Mucosa of gallbladder (tissue), 1 donor: ENCODE measurements at places on chromosomes 1 and 21.

- no peak for DNase-seq
Observed at GRCh38 chr1:22406722-22407495, 44.7 kb upstream of the ZBTB40 start.

DNA sequence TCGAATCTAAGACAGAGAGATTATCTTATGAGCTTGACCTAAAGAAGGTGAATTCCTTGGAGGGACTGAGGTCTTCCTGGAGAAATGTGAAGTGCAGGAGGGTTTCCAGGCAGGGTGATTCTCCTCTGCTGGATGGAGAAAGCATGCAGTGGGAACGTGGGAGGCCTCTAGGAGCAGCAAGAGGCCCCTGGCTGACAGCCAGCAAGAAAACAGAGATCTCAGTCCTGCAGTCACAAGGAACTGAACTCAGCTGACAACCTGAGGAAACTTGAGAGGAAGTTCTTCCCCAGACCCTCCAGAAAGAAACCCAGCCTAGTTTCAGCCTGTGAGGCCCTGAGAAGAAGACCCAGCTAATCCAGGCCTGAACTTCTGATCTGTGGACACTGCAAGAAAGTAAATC is 345.9 kb downstream of the FAM72C start:
- DNase-seq, result no peak

GRCh38 chr1:25879675-25880074 is 4.2 kb upstream of the PAQR7 start:
- peak; percentile 52 for DNase-seq

- no peak for DNase-seq
Observed at GRCh38 chr21:25537174-25537573, 70.1 kb downstream of the MRPL39 start.

- DNase-seq, result no peak
Observed at GRCh38 chr1:162904579-162904978, 43.6 kb upstream of the CCDC190 start.

DNA sequence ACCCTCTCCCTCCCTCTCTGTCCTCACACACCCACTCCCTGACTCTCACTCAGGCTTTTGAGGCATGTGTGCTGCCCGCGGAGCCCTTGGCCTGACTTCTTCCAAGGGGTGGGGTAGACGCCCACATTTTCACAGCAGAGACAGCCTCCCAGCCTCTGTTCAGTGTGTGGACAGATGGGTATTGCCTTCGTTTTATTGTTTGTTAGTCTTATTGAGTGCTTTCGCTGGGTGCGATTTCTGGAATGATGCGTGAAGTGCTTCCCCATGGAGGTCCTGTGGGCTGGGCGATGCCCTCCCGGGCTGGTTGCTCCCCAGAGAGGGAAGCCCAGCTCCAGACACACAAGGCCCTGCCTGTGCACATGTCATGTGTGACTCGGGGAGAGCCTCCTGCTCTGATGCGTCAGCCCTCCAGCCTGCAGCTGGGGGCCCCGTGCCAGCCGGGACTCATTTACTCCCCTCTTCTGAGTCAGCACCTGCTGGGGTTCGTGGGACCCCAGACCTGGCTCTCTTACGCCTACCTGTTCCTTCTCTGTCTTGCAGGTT is 14.7 kb downstream of the PDXK start:
- no peak for DNase-seq

DNA sequence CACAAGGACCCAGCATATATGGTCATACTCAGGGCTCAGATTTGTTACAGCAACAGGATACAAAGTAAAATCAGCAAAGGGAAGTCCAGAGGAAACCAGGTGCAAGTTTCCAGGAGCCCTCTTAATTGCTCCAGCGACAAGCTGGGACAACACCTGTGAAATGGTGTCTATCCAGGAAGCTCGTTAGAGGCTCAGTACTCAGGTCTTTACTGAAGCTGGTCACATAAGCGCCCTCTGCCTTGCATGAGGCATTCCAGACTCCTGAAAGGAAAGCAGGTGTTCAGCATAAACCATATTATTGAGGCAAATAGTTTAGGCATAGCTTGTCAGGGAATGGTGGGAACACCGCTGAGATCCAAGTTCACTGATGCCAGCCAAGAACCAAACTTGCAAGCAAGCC is 231.0 kb downstream of the SLC35F3 start:
- DNase-seq, result no peak

- no peak for DNase-seq
Observed at GRCh38 chr1:7888248-7889081, 35.6 kb upstream of the UTS2 start.

DNA sequence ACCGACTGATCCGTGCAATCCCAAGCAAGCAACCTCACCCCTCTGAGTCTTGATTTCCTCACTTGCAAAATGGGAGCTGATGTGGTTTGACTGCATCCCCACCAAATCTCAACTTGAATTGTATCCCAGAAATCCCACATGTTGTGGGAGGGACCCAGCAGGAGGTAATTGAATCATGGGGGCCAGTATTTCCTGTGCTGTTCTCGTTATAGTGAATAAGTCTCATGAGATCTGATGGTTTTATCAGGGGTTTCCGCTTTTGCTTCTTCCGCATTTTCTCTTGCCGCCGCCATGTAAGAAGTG is 58.4 kb downstream of the FHAD1 start:
- no peak for DNase-seq

GRCh38 chr1:10704368-10704882 is 92.0 kb downstream of the CASZ1 start:
- DNase-seq, result no peak

DNA sequence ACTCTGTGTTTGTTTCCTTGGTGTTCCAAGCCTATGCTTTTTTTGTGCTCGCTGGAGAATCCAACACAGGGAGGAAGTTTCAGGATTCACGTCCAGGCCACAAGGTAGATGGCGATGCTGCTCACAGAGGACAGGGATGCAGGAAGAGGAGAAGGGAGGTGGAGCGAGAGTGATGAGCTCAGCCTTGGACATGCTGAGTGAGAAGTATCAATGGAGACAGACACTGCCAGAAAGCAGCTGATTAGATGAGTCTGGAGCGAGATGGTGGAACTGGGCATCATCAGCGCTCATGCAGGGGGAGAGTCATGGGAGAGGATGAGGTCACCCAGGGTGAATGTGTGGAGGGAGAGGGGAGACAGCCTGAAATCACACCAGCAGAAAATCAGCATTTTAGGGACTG is 110.0 kb downstream of the GLUL start:
- DNase-seq, result no peak

DNA sequence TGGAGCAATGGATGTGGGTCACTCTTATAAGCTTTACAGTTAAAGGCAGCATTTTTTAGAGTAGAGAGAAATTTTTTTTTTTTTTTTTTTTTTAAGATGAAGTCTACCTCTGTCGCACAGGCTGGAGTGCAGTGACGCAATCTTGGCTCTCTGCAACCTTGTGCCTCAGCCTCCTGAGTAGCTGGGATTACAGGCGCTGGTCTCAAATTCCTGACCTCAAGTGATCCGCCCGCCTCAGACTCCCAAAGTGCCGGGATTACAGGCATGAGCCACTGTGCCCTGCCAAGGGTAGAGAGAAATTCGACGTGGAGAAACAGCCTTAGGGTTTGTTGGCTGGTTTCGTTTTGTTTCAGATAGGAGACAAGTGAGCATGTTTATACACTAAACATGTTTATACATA is 594.2 kb upstream of the ADAMTS5 start:
- no peak for DNase-seq

DNA sequence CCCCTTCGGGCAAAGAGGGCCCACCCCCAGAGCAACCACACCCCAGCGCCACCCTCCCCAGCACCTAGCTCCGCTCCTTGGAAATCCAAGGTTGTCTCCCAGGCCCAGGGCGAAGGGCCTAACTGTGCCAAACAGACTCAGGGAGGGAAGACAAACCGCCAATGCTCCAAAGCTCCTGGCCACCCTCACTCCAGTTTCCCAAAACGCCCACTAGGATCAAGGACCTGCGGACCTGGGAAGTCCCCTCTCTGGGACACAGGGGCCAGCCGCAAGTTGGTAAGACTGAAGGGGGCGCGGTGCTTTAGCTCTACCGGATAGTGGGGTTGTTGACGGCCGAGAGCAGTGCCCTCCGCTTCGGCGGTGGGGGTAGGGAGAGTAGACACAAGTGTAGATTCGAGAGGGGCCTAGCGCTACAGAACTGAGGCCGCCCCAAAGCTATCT is 581 bp downstream of the IRF6 start:
- no peak for DNase-seq

GRCh38 chr1:36222481-36223380 is 1.5 kb upstream of the THRAP3 start:
- DNase-seq, result no peak

- no peak for DNase-seq
Observed at GRCh38 chr1:76090283-76091203, 16.0 kb downstream of the ST6GALNAC3 start.

GRCh38 chr1:44655609-44656008 is 18.7 kb downstream of the TMEM53 start:
- no peak for DNase-seq

- DNase-seq, result no peak
Observed at GRCh38 chr1:15016001-15016400, 137.5 kb upstream of the TMEM51 start.

- no peak for DNase-seq
Observed at GRCh38 chr1:110477967-110478640, 27.2 kb downstream of the PROK1 start.

GRCh38 chr1:109969146-109969829 is 15.3 kb upstream of the AHCYL1 start:
- no peak for DNase-seq

- no peak for DNase-seq
Observed at GRCh38 chr1:219041141-219041540, 132.5 kb upstream of the LYPLAL1 start.

DNA sequence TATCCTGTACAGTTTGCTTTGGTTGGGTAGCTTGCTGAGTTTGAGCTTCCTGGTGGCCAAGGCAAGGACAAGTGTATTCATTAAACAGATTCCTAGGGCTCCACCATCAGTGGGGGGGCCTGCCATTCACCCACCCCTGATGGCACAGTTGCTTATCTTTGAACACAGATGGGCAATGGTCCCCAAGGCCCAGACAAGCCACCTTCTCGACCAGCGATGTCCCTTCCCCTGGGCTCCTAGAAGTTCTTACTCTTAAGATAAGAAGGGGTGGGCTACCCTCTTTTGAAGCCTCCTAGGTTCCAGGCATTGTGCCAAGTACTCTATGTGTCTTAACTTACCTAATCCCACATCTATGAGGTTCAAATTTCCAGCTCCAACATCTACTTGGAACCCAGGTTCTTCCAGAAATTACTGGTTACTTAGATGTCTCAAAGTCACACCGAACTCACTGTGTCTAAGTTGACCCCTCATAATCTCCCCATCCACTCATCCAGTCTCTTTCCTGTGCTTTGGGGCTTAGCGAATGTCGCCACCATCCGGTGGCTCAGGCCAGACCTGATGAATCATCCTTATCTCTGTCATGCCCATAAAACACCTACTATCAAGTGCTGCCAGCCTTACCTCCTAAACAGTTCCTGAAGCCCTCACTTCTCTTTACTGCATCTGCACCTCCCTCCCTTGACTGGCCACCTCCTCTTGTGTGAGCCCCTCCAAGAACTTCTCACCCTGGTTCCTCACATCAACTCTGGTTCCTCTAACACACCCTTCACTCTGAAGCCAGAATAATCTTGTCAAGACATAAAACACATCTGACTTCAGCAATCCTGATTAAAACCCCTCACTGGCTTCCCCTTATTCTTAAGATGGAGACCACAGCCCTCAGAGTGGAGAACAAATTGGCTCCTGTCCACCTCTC is 50.1 kb downstream of the KLHDC7A start:
- peak; percentile 17 for DNase-seq

DNA sequence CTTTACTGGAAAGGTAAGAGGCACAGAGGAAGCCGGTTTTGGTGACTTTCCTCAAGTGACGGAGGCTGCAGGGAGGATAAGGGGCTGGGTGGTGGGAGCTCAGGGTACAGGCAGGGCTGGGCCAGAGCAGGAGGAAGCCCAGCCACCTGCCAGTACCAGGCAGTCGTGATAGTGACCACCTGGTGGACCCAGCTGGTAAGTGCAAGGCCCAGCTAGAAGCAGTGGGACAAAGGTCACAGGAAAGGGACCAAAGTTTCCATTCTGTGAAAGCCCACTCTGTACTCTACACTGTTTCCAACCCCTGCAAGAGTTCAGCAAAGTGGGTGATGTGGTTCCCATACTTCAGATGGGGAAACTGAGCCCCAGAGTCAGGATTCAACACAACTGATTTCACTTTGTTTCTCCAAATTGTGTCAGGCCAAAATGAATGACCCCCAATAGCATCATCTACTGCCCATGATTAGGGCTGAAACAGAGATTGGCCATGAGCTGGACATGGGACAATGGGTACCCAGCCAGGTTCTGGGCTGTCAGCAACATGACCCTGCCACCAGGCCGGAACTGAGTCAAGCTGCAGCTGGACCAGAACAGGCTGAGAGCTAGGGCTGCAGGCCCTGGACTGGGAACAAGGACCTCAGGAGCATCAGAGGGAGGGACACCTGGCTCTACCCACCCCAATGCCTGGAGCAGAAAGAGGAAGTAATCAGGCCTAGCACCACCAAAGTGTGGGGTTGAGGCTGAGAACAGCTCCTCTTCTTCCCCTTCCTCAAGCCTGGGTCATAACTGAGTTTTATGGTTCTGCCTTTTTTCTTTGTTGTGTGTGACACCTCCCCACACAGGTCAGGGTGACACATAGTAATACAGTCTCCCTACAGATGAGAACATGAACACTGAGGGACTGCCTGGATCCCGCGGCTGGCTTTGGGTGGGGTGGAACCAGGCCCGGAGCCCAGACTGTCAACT is 50.2 kb downstream of the KCNN3 start:
- no peak for DNase-seq

DNA sequence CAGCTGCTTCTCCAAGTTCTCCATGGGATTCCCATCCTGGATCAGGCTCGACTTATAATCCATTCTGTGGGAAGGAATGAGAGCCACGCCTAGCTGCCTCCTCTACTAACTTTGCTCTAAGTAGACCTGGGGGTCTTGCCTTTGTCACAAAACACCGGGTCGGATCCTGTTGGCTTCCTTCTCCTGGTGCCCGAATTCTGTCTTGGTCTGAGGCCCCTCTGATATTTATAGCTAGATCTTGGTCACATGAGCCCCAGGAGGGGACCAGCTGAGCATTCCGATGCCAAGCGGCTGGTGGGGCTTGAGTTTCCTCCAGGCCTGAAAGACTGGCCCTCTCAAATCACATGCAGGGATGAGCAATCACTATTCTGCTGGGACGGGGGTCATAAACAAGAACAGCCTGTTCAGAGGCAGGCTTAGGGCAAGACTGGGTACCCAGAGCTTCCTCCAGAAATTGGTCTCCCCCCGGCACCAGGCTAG is at the start of gene TRIM63:
Gene TRIM63 (minus strand): TSS at position 199 of the 480 bp plus-strand sequence. CDS start 136 bp downstream, at position 63.
- no peak for DNase-seq

GRCh38 chr1:21896026-21896425 is 41.1 kb downstream of the HSPG2 start:
- no peak for DNase-seq

DNA sequence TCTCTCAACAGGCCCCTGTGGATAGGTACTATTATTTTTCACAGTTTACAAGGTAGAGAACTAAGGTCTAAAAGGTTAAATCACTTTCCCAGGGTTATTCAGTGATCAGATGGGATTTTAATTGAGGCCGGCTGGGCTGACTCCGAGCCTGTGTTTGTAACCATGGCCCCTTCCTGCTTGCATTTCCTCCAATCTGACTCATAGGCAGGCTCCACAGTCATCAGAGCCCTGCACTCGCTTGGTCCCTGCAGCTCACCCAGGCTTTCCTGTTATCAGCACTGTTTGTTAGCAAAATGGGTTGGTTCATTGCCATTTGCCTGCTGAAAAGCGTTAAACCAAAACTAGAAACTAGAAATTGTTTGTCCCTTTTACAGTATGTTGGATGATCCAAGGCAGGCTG is 41.4 kb upstream of the LMX1A start:
- DNase-seq, result peak; percentile 16
